Prostate gland (tissue), 2 donors: ENCODE measurements at places on chromosomes 13 and 19.

- DNase-seq: peak; percentile 36
Measured at GRCh38 chr19:39341129-39341718, 997 bp upstream of the SAMD4B start.

GRCh38 chr19:33397536-33398360, 24.2 kb downstream of the CEBPG start:
- DNase-seq: no peak

GRCh38 chr13:97043302-97043701, 49.0 kb upstream of the OXGR1 start:
- no peak for DNase-seq

- DNase-seq: no peak
Measured at GRCh38 chr13:25490236-25490635, 118.5 kb downstream of the ATP8A2 start.

DNA sequence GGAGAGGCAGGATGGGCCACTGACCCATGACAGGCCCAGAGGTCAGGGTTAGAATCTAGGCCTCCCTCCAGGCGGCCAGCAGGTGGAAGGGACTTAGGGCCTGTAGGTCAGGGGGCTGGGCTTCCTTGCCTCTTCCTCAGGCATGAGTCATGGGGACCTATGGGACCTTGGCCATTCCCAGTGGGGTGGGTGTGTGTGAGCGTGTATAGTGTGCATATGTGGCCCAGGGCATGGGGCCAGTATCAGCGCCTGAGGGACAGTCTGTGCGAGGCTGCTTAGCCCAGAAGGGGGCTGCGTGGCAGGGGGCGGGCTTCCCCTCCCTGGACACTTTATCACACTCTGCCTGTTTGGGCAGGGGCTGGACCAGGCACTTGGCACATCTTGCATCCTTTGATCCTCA, 13.3 kb downstream of the KCTD15 start:
- DNase-seq: no peak

GRCh38 chr13:66546534-66547379, 683.4 kb downstream of the PCDH9 start:
- no peak for DNase-seq

DNA sequence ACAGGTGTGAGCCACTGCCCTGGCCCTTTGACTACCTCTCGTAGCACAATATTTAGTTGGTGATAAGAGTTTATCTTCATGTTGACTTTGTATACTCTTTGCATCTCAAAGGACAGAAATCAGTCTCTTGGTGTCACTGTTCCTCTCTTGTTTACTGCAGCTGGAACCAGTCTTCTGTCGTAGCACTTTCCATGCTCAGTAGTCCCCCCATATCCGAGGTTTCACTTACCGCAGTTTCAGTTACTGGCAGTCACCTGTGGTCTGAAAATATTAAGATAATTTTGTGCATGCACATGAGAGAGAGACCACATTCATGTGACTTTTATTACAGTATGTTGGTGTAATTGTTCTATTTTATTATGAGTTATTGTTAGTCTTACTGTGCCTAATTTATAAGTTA, 49.1 kb downstream of the WASF3 start:
- no peak for DNase-seq

DNA sequence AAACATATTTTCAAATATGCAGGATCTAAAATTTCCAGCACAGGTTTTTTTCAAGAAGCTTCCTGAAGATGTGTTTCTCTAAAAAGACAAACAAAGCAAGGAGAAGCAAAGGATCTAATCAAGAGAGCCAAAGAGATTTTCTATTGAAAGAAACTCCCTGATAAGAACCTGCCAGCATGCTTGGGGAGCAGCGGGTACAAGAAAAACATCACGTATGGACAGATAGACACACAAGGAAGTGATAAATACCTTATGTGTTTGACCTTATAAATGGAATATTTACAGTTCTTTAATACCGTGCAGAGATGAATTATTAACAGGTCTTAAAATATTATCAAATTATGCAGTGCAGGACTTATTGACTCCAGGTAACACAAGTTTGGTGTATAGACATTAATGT, 562.1 kb downstream of the DACH1 start:
- no peak for DNase-seq

- DNase-seq: no peak
Measured at GRCh38 chr19:28641395-28641794, 571.6 kb downstream of the UQCRFS1 start.

GRCh38 chr19:16061943-16062342, 14.4 kb upstream of the TPM4 start:
- DNase-seq: no peak

DNA sequence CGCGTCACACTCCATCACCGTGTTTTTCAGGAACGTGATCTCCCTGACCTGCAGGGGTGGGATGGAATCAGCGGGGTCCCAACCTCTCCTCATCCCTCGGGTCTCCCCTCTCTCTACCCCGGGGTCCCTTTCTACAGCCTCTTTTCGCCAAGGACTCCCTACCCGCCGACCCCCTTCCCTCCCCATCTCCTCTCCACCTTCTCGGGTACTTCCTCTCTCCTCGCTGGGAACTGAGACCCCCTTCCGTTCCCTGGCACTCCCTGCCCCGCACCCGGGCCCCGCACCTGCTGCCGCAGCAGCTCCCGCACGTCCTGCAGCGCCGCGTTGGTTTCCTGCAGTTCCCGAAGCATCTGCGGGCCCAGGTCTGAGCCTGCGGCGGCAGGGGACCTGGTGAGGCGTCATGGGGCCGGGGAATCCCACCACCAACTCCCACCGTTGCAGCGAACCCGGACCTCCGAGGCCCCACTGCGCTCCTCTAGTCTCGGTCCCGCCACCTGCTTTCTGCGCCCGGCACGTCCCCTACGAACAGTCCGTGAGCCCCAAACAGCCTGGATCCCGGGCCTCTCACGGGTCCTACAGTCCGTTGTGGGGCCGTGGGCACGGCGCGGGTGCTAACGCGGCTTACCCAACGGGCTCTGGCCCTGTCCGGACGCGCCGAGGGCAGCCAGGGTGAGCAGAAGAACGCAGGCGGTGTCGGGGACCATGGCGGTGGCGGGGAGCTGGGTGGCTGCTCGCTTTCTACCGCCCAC, at the start of gene COMP:
COMP (minus strand) TSS at position 740 of the 749 bp plus-strand sequence; CDS start at position 704, 36 bp downstream.
- no peak for DNase-seq

DNA sequence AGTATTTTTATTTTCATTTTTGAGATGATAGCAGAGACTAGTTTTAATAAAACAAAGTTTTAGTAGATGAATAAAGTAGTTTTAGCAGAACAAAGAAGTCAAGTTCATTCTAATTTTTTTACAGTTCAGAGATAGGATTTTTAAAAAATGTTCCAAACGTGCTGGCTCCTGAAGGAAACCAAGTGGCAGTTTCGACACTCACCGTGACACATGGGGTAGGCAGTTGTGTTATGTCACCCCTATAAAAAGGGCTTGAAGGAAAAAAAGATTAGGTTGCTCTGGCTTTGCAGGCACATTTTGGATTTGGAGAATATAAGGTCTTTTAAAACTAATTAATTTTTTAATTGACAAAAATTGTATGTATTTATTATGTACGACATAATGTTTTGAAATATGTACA, 305.2 kb downstream of the NDFIP2 start:
- no peak for DNase-seq

DNA sequence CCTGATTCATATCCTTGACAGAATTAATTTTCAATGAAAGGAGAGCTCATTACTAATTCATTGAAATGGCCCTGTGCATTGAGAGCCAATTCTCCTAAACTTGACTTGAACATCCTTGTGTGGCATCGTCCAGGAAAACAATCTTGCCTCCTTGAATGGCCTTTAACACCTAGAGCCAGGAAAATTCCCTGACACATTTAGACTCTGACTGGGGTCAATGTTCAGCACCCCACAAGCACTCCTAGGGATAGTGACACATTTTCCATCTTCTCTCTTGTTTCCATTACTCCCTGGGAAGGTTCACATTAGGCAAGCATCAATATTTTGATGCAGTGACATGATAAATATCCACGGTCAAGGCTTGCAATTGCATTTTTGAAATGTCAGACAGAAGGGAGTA, 218.9 kb downstream of the LACC1 start:
- no peak for DNase-seq

DNA sequence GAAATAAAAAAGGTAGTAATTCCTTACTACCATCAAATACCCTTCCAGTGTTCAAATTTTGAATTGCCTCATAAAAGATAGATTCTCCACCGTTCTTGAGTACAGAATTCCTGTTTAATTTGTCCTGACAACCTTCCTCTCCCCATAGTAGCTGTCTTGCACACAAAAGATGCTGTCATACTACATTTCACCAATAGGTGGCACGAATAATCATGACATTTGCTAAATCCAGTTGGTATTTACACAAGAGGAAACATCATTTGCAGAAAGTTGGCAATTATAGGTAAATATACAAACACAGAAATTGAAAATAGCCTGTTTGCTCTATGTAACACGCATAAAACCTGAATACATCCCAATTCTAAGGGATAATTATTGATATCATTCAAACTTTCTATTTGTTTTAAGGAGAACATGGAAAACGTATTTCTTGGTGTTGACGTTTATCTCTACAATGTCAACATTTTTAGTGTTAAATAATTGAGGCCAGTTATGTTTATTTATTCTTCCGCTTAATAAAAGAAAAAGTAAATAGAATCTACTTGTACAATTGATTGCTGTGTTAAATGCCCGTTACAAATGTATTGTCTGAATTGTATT, 58.3 kb upstream of the CLDN10 start:
- DNase-seq: peak; percentile 52

- DNase-seq: peak; percentile 29
Measured at GRCh38 chr19:33904681-33905080, 108.0 kb downstream of the KCTD15 start.

DNA sequence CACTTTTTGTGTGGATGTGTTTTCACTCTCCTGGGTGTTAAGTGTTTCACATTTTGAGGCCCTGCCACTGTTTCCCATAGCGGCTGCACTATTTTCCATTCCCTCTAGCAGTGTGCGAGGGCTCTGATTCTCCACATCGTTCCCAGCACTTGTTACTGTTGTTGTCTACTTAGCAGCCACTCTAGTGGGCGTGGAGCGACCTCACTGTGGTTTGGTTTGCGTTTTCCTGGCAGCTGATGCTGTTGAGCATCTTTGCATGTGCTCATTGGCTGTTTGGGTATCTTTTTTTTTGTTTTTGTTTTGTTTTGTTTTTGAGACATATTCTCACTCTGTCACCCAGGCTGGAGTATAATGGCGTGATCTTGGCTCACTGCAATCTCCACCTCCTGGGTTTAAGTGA, 14.4 kb downstream of the NAXD start:
- DNase-seq: no peak

DNA sequence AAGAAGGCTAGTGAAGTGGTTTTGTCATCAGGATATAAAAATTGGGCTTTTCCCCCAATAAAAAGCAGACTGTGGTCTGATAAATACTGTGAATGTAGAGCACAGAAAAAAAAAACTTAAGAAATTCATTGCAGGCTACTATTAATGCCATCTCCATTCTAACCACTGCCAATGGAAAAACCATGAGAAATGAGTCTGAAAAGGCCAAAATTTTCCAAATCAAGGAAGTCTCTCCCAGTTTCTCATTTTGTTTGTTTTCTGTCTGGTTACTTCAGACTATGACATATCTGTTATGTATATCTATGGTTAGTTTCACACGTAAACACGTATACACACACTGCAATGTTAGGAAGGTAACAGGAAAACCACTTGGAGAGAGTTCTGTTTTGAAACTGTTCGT, 193.6 kb upstream of the TSC22D1 start:
- no peak for DNase-seq

DNA sequence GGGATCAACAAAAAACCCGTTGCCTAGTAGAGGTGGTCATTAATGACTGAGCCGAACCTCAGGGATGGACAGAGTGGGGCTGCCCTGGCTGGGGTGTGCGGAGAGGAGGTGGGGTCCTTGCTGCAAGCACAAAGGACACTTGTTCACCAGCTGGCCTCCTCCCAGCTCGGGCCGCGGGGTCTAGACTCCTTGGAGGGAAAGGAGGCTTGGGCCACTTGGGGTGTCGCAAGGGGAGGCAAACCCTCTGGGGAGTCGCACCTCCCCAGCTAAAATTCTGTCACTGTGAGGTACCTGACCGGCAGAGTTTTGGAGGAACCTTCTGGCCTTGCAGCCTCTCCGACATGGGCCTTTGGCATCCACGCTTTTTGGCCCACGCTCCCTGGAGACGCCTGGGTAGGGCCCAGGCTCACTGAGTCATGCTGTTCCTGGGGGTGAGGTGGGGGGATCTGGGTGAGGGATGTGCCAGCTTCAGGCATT, 8.2 kb downstream of the KLHL26 start:
- DNase-seq: no peak

DNA sequence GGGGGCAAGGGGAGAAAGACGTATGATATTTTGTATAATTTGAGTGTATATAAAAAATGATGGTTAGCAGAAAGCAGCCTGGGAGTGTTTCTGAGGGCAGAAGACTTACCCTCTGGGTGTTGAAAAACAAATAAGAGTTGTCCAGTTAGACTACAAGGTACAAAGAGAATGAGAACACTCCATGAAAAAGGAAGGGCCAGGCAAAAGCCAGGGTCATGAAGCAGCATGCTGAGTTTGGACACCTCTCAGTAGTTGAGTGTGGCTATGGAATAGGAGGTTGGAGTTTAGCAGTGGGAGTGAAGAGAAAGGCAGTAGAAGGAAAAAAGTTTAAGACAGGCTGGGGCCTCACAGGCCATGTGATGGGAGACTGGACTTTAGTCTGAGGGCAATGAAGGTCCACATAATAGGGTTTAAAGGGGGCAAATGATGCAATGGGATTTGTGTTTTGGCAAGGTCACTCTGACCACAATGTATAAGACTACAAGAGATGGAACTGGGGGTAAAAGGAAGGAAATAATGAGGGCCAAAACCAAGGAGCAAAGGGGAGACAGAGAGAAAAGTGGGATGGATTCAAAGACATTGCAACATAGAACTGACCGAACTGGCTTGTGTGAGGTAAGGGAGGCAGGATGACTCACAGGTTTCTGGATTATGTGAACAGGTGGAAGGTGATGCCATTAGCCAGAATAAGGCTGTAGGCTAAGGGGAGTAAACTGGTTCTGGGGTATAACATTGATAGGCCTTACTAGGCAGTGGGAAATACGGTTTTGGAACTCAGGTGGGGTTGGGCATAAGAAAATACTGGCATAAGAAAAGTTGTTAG, 76.6 kb downstream of the SERP2 start:
- no peak for DNase-seq

DNA sequence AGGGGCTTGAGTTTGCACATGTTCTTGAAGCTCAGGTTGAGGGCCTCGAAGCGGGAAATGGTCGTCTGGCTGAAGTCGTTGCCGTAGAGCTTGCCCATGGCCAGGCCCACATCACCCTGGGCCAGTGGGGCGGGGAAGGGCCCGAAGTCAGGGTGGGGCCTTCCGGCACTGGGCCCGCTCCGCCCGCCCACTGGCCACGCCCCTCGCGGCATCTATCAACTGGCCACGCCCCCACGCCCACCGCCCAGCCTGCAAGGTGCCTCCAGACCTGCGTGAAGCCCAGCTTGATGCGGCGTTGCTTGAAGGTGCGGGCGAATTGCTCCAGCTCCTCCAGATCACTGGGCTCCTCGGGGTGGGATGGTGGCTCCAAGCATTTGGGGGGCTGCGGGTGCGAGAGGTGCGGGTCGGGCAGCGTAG, 19.9 kb downstream of the ZNF574 start:
- DNase-seq: no peak

DNA sequence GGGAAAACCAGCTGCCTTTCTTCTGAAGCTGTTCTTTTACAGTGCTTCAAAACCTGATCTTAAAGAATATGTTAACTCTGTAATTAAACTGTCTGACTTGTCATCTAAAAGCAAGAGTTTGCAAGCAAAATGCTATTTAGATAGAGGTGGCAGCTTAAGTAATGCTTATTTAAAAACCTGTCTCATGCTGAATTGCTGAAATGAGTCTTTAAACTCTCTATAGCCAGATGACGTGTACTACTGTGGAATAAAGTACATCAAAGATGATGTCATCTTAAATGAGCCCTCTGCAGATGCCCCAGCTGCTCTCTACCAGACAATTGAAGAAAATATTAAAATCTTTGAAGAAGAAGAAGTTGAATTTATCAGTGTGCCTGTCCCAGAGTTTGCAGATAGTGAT, 22.9 kb downstream of the ITM2B start:
- no peak for DNase-seq
